GM04504 (cell line): ENCODE measurements at places on chromosomes 16 and 17.

- no peak for DNase-seq
These were observed 56.3 kb downstream of the PITPNC1 start for GRCh38 chr17:67433248-67433924.

- DNase-seq = no peak
These were observed 41.7 kb downstream of the RMI2 start for GRCh38 chr16:11386791-11387546.

DNA sequence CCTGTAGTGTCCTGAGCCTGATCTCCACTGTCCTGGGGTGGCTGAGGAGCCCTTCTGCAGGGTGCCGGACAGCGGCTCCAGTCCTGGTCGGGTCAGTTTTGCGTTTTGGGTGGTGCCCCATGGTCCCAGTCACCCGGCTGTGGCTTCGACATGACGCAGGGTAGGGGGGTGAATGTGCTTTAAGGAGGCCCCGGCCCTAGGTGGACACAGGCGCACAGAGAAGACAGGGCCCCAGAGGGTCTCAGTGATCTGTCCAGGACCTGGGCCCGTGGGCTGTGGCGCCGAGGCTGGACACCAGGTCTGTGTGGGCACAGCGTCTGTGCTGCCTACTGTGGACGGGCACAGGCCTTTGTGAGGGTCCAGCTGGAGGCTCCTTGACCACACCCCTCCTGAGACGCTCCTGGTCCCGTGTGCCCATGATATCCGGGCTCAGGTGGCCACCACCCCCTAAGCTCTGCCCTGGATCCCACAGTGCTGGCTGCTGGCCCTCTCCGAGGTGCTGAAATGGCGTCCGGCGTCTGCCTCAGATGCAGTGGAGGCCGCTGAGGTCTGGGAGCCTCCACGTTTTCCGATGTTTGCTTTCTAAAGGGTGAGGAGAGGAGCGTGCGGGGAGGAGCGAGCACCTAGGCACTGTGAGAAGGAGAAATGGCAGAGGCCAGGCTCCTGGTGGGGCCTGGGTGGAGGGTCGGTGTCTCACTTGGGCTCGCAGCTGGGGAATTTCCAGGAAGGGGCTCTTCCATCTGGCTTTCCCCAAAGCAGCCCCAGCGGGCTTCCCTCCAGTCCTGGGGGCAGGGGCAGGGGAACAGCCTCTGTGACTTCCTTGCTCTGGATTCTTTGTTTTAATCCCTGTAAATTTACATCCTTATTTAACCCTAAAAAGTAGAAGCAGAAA, 56.1 kb upstream of the ACSF3 start:
- no peak for DNase-seq

DNA sequence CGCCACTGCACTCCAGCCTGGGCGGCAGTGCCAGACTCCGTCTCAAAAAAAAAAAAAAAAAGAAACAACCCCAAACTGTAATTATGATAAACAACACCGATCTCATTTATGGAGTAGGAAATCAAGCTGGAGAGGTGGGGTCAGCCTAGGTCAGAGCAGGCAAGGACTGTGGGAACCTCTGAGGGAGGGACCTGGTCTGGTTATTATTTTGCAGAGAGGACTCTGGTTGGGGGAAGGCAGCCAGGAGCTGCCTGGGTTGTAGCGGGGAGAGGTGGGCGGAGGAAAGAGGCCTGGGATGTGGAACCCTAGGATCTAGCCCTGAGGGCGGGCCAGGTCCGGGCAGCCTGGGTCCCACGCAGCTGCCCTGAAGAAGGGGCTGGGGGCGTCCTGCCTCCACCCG, 10.9 kb upstream of the HS3ST6 start:
- no peak for DNase-seq

DNA sequence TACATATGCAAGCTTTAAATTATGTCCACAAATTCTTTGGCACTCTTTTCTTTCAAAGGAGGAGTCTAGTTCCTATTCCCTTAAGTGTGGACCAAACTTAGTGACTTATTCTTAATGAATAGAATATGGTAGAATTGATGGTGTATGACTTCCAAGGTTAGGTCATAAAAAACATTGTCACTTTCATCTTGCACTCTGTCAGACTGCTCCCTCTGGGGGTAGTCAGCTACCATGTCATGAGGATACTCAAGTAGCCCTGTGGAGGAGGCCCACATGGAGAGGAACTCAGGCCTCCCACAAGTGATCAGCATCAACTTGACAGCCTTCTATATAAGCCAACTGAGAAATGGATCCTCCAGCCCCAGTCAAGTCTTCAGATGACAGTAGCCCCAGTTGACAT, 58.0 kb upstream of the SCNN1B start:
- no peak for DNase-seq

DNA sequence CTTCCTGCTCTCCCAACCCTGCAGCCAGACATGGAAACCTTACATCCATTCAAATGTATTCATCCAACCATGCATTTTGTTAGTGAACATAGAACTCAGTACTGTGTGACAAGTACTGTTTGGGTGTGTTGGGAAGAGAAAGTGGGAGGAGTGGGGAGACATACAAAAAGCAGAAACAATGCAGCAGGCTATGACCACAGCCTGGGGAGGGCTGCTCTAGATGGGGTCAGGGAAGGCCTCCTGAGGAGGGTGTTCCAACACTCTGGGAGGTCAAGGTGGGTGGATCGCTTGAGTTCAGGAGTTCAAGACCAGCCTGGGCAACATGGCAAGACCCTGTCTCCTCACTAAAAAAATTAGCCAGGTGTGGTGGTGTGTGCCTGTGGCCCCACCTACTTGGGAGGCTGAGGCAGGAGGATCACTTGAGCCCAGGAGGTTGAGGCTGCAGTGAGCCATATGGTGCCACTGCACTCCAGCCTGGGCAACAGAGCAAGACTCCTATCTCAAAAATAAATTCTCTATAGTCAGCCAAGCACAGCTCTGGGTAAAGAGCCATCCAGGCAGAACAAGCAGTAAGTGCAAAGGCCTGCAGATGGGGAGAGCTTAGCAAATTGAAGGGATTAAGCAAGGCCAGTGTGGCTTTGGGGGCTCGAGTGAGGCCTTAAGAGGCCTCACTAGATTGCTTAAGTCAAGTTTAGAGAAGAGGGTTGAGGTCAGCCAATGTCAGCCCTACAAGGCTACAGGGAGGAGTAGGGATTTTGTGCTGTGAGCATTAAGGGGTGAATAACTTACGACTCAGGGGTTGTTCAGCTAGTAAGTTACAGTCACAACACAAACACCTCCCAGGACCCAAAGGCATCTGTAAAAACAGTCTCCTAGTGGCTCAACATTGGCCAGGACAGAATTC, 5.5 kb downstream of the SLC13A2 start:
- no peak for DNase-seq

- no peak for DNase-seq
These were observed 2.0 kb upstream of the ALDH3A1 start for GRCh38 chr17:19750020-19750572.

DNA sequence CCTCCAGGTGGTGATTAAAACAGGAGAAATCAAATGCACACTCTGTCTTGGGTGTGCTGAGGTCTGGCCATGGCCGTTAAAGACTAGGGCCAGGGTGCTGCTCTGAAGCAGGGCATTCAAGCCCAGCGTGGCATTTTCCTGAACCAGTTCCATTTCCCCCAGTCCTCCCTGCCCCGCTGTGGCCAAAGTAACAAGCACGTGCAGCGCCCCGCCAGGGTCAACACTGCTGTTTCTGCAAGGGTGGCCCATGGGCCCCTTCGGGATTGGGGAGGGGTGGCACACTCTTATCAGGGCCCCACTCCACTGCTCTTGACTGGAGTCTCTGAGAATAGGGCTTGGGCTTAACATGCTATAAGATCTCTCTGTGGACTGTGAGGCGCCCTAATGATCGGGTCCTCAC, 72.9 kb downstream of the IL21R start:
- no peak for DNase-seq

DNA sequence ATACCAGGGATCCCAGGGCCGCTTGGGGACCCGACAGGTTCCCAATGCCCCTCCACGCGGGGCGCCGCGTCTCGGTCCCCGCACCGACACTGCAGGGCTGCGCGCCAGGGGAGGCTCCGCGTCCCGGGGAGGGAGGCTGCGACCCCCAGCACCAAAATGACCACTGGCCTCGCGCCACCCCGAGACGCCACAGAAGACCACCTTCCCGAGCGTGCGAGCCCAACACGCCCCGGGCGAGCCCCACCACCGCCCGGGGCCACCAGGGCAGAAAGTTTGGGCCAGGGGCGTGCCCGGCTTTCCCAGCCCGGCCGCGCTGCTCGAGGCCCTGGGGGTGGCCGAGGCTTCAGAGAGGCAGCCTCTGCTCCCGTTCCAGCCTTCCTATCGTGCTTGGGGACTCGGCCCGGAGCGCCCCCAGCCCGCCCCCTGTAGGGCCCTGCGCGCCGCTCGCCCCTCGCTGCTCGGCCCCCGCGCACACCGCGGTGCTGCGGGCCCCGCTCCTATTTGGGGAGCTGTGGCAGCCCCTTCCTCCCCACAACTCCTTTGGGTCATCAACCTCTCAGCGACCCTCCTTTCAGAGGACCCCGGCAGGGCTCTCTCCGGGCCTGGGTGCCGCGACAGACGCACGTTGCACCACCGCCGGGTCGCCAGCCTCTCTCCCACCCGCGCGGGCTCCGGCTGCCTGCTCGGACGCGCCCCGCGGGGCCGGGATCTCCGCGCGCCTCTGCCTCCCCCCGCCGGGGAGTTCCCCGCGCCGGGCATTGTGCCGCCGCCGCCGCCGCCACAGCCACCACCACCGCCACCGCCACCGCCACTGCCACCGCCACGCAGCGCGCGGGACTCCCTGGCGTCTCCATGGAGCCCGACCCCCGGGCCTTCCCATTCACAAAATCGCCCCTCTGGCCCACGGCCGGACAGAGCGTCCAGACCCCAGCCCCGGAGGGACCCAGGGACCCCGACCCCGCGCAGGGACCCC, 892 bp downstream of the RBFOX3 start:
- no peak for DNase-seq

GRCh38 chr17:31919802-31920525, 16.8 kb upstream of the SUZ12 start:
- DNase-seq = no peak

GRCh38 chr17:13884347-13884746, 185.0 kb upstream of the COX10 start:
- DNase-seq = no peak

GRCh38 chr16:89924297-89924924, 1.3 kb downstream of the TUBB3 start:
- DNase-seq = no peak

DNA sequence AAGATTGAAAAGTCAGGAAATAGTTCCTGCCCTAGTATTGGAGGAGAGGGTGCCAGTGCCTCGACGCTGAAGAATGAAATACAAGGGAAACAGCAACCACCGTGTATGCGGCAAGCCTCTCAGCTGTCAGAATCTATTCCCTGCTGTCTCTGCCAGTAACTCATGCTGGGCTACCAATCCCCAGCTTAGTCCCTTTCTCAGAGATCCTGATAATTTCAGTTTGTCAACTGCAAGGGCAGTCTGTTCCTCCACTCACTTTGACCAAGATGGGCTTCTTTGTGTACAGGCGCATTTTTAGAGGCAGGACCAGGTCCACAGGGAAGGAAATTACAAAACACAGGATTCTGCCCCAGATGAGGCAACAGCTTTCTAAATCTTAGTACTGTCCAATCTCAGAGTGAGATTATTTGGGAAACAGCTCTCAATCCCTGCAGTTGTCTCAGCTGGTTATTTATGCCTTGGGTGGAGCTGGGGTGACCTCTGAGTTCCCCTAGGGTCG, 1.3 kb downstream of the NQO1 start:
- no peak for DNase-seq

- DNase-seq = no peak
These were observed 58.3 kb downstream of the NOS2 start for GRCh38 chr17:27741971-27742575.

DNA sequence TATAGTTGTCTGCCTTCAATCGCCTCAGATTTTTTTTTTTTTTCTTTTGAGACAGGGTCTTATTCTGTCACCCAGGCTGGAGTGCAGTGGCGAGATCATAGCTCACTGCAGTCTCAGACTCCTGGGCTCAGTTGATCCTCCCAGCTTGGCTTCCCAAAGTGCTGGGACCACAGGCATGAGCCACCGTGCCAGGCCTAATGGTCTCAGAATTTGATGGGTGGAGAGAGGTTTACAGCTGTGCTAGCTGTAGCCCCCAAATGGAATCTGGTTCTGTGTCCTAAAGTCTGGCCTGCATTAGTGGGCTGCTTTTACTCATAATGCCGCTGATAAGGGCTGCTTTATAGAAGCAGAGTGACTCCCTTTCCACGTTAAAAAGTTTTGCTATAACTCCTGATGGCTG, 5.1 kb downstream of the ZNRF1 start:
- DNase-seq = no peak

DNA sequence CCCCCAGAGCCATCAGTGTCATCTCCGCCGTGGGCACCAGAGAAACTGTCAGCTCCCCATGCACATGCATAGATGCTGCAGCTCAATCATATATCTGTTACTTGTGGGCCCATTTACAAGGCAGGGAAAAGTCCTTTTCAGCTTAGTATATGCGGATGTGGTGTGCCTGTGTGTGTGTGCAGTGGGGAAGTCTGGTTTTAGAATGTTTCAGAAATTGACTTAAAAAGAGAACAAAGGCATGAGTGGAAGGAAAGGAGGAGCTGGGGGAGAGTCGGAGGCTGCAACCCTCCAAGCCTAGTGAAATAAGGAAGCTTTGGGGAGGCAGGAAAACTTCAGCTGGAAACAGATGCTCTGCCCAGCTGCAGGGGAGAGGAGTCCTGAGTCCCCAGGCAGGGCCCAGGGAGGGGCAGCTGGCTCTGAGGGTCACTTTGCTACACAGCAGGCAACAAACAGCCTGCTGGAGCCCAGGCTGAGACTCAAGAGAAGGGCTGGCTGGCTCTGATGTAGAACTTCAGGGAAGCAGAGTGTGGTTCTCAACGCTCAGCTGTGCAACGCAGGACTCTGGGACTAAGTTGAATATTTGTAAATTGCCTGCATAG, 11.1 kb upstream of the CD300LD start:
- DNase-seq = no peak

DNA sequence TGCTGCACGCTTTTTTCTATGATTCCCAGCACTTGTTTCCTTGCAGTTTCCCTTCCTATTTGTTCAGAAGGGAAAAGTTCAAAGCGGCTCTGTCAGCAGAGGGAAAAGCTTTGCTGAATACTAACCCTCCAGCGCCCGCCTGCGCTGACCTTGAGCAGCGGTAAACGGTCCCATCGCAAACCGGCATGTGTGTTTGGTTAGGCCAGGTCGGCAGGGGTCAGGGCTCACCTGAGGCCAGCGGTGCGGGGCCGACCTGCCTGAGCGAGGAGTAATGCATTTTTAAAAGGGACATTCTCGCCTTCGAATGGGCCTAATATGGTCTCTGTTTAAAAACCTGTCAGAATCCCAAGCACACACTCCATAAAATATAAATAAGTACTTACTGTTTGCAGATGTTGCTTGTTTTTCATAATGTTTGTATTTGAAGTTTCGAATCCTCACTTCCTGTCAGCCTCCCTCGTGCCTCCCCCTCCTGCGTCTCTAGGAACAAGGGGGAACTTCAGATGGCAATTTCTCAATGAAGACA, 110.1 kb downstream of the IRX3 start:
- no peak for DNase-seq
